ENCODE measurements at places on chromosomes 12 and 14.

DNA sequence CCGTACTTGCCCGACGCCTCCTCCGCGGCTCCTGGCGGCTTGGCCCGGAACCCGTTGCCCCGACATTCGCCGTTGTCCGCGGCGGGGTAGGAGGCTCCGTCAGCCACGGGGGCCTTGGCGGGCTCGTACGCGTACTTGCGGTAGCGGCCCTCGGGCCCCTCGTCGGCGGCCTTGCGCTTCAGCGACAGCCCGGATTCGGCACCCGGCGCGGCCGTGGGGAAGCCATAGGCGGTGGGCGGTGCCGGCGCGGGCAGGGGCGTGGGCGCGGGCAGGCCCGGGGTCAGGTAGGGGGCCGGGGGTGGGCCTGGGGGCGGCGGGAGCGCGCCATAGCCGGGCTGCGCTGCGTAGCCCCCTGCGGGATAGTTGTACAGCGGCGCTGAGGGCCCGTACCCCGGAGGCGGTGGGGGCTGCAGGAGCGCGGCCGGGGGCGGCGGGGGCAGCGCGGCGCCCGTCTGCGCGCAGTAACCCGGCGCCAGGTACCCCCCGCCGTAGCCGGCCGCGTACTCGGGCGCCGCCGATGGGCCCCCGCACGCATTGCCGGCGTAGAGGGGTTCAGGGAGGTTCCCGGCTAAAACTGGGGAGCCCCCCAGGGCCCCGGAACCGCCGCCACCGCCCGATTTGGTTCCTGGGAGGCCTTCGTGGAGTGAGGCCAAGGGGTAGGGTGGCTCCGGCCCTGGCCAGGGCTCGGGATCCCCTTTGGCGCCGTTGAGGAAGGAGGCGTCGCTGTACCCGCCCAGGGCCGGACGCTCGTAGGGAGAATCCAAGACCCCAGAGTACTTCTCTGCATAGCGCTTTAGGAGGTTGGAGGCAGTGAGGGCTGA lies 26.9 kb downstream of the FIGNL2 start:
- DNase-seq = no peak

GRCh38 chr14:102696332-102696731 lies 80.9 kb upstream of the TRAF3 start:
- no peak for DNase-seq

DNA sequence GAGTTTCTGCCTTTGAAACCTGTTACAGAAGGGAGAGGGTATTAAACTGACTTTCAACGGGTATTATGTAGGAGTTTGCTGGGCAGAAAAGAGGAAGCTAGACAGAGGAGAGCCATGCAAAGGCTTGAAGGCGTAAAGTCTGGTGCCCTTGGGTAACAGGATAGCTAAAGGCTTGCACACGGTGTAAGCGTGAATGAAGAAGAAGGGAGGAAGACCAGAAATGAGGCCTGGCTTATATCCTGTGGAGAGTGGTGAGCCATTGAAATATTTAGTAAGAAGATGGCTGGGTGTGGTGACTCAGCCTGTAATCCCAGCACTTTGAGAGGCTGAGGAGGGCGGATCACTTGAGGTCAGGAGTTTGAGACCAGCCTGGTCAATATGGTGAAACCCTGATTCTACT lies 22.6 kb downstream of the SUDS3 start:
- no peak for DNase-seq

DNA sequence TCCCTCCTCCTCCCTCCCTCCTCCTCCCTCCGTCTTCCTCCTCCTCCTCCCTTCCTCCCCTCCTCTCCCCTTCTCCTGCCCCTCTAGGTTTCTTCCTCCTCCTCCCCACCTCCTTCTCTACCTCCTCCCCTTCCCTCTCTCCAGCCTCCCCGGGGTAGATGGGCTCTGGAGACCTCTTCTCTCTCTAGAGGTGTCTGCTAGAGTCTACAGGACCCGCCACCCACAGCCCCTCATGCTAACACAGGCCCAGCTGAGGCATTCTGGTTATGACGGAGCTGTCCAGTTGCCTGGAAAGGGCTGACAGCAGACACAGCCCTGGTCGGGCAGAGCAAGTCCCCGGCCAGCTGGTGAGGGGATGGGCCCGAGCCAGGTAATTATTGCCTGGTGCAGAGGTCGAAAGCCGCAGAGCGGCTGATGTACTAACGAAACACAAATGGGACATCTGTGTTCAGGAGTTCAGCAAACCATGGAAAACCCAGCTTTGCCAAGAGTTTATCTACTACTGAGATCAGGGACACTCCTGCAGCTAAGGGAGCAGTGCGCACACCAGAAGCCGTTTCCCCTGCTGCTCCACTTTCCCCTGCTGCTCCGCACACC lies 96.2 kb downstream of the PAPOLA start:
- no peak for DNase-seq

GRCh38 chr12:108602209-108602705 lies 4.4 kb upstream of the TMEM119 start:
- no peak for DNase-seq

DNA sequence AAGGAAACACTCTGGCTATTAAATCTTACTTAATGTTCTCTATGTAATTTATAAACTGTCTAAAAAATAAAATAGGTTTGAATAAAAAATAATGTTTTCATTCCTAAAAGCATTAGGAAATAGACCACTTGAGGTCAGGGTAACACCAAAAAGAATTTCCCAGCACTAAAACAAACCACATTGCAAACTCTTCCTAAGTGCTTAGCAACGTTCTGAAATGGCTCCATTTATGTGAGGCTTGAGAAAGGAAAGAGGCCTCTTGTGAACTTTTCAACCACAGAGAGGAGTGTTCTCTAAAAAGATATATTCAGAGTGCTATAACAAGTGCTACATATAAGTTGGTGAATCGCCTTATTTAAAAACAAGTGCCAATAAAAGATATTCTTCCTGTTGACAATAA lies 42.7 kb downstream of the ALX1 start:
- no peak for DNase-seq

DNA sequence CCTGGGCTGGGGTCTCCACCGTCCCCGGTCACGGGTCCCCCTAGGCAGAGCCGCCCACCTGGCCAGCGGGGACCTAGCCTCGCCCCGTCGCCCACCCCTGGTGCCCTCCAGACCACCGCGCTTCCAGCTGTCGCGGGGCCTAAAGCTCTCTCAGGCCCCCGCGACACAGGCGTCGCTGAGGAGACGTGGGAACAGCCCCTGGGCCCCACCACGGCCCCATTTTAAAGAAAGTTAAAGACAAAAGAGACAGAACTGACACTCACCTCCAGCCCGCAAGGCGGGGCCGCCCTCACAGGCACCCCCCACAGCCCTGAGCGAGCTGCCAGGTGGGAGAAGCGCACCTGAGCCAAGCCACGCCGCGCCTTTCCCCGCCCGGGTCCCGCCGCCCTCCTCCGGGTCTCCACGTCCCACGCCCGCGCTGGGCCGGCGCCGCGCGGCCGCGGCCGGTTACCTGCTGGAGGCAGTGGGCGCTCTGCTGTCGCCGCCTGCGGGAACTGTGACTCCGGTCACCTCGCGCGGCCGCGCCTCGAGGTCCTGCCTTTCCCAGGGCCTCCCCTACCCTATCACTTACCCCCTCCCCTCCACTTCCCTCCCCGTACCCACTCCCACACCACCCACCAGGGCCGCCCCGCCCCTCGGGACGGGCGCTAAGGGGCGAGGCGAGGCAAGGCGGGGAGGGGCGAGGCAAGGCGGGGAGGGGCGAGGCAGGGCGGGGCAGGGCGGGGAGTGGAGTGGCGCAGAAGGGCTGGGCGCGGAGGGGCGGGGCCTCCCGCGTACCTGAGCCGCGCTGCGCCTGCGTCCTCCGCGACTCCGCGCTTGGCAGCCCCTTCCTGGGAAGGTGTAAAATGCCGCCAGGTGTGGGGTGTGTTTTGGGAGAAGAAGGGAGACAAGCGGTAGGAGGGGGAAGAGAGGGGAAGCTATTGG lies 31.2 kb downstream of the TC2N start:
- no peak for DNase-seq

- DNase-seq = no peak
Measured at GRCh38 chr12:46830731-46831334, 5.0 kb upstream of the SLC38A4 start.

- DNase-seq = peak; percentile 61
Measured at GRCh38 chr14:52267501-52268278, at the start of gene PTGDR. PTGDR (plus strand) TSS chr14:52267698; CDS start chr14:52267815, 117 bp downstream.

GRCh38 chr14:24705840-24706239 lies 71.8 kb upstream of the GZMB start:
- no peak for DNase-seq

GRCh38 chr14:58872061-58872460 lies 234.3 kb downstream of the DACT1 start:
- DNase-seq = no peak

DNA sequence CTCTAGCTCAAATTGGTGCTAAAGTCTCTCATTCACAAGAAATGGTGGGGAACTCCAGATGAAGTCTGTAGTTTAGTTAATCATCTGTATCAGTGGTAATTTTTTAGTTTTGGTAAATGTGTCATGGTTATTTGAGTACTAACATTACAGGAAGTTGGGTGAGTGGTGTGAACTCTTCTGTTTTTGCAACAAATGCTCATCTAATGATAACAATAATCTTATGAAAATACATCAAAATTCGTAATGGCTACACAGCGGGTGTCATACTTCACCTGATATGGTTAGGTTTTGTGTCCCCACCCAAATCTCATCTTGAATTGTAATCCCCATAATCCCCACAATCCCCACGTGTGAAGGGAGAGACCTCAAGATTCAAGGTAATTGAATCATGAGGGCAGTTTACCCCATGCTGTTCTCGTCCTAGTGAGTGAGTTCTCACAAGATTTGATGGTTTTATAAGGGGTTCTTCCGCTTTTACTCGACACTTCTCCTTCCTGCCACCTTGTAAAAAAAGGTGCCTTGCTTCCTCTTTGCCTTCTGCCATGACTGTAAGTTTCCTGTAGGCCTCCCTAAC lies 209.3 kb upstream of the FOXN3 start:
- no peak for DNase-seq

DNA sequence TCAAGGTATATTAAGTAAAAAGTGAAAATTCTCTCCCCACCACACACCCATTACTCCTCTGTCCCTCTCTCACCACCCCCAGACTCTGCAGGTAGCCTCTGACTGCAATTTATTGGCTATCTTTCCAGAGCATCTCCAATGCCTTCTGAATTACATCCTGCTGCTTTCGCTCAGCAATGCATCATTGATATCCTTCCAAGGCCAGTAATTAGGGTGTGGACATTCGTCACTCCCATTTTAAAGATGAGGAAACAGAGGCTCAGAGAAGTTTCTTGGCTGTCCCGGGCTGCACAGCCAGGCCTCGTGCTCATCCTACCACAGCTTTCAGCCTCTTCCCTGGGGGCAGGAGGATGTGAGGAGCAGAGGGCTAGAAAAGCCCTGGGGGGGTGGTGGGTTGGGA lies 23.6 kb upstream of the PGF start:
- DNase-seq = no peak

DNA sequence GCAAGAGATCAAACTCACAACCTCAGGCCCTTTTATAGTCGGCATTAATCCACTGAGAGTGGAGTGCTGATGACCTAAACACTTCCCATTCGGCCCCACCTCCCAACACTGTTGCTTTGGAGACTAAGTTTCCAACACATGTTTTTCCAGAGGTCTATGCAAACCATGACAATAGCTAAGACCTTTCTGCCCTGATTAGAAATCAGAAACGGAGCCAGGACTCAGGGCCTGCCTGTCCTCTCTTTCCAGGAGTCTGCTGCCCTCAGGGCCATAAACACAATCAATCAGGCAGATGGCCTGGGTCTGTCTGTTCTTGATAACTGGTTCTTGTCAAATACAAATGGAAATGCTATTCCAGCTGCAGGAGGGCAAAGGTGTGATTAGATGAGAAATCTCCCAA lies 97.2 kb upstream of the PSMC1 start:
- no peak for DNase-seq

DNA sequence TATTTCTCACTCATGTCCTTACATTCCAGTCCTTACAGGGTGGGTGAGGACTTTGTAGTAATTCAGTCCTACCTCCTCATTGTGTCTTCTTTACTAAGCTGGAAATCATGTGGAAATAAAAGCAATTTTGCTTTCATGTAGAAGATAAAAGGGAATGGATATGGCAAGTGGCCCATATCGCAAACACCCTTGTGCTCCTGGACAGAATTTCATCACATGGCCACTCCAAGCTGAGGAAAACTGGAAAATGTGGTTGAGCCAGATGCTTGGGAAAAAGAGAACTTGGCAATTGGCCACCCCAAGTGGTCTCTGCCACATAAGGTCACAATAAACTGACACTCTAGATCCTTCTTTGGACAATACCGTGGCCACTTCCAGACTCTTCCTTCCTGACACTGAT lies 64.2 kb upstream of the IFNG-AS1 start:
- no peak for DNase-seq

DNA sequence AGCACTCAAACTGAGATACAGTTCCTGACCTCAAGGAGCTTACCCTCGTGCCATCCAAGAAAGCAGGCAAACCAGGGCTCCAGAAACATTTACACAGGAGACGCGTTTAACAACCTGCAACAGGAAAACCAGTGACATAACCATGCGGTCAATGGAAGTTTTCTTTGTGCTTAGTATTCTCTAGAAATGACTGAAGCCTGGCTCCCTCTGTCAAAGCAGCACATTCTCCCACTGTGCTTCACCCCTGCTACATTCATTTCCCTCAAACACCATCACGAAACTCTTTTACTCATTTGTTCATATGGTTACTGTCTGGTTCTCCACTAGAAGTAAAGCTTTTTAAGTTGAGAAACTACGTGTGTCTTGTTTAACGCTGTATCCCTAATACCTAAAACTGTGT lies 161.3 kb upstream of the CCND2 start:
- no peak for DNase-seq

DNA sequence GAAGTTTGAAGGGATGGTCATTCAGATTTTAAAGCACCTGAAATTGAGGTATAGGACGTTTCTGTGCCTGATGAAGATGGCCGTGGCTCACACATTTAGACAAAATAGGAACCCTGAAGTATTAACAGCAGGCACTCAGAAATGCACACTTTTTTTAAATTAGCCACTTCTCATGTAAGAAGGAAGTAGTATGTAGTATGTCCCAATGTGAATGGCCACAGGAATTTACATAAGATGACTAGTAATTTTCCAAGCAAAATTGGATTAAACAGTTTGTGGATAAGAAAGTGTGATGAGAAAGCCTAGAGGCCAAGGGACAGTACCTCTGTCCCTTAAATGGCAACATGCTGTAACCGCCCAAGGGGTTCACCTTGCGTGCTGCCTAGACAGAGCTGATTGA lies 1.8 kb upstream of the MIS18BP1 start:
- no peak for DNase-seq

- DNase-seq = peak; percentile 47
Measured at GRCh38 chr12:110966081-110966760, 45.8 kb upstream of the MYL2 start.

- no peak for DNase-seq
Measured at GRCh38 chr12:98909746-98910145, 264.7 kb downstream of the APAF1 start.

- no peak for DNase-seq
Measured at GRCh38 chr14:91385224-91385623, 32.4 kb downstream of the CCDC88C start.

DNA sequence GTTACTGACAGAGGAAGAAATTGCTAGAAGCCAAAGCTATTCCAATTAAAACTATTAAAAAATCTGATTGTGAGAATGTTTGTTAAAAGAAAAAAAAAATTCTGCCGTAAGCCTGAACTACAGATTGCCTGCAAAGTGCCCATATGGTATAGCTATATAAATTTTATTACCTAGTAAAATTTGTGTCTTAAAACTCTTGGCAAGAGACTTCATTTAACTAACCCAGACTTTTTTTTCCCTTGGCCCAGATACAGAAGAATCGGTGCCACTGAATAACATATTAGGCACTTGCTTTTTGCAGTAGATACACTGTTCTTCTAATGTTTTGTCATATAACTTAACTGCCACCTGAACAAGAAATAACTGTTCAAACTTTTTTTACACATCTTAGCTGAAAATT lies 125.5 kb downstream of the RPS29 start:
- no peak for DNase-seq

GRCh38 chr12:124588751-124589267 lies 21.4 kb upstream of the NCOR2 start:
- DNase-seq = no peak

- DNase-seq = no peak
Measured at GRCh38 chr14:23123419-23123818, 4.4 kb upstream of the CEBPE start.

Measured in right forelimb (tissue), 1 donor.